Activated T-cell treated with anti-CD3 and anti-CD28 coated beads, Interleukin-2, amount 50 U/mL, for 72 hours (primary cell): ENCODE measurements at places on chromosomes 11 and 22. TPM values are rescaled to one million over a fixed set of nuclear protein-coding genes. Genes with fewer than 3 reads are reported as not detected.
A peak's percentile ranks its signal among the peaks of the same experiment; 100 is the strongest.

DNA sequence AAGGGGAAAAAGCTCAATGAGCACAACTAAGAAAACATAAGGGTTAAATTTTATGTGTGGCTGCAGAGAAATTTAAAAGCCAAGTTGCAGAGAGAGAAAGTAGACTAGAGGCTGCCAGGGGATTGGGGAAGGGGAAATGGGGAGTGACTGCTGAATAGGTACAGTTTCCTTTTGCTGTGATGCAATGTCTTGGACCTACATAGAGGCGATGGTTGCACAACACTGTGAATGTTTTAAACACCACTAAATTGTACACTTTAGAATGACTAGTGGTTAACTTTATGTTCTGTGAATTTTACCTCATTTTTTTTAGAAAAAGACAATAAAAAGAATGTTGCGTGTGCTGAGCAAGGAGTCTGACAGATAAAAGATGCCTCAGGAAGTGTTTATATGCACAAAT lies 36.5 kb downstream of the TENM4 start:
- H3K27ac ChIP-seq, result no peak overlapping the region
- no peak for DNase-seq

DNA sequence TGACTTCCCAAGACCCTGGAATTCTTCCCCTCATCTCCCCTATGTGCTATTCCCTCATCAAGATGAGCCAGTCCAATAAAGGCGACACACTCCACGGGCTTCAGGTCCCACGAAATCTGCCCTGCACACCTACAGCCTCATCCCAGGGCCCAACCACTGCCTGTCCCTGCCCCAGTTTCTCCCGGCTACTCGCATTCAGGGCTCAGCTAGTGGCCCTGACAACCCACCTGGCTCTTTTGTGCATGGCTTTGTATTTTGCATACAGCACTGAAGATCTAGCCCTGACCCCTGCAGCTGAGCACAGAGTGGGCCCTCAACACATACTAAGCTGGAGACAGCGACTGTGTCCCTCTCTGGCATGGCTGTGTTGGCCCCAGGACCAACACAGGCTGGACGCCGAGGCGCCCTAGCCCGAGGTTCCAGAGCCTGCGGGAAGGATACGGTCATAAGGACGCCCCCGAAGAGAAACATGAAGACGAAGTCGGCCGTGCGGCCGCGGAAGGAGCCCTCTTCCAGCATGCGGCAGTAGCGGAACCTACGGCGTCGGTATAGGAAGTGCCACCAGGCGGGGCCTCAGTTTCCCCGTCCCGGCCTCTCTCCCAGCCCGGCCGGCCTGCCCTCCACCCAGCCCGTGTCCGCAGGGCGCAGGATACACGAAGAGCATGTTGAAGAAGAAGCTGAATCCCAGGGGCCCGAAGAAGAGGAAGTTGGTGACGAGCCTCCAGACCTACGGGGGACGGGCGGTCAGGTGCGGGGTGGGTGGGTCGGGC lies 710 bp downstream of the DERL3 start:
- peaks cover 24% of the 10 kb centered on the region for H3K4me1 ChIP-seq
- peak overlapping the region; percentile 98 for H3K4me3 ChIP-seq
- H3K36me3 ChIP-seq, result peaks cover 3% of the 10 kb centered on the region
- peak overlapping the region; percentile 94 for H3K27ac ChIP-seq
- DNase-seq, result peak; percentile 19

DNA sequence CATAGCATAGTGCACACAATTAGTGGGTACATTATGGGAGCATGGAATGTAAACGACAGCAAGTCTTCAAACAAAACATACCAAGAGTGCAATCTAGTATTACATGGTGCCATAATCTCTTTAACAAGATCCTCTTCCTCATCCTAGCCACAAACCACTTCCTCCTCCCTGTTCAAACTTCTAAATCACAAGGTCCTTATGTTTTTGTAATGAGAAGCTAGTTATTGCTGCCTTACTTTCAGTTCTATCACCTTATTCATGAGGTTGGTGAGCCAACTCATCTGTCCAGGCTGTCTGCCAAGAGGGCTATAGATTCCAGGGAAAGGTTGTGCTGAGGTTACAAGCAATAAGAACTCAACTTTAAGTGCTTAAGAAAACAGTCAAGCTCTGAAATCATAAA lies 195.4 kb upstream of the ARHGAP20 start:
- H3K4me1 ChIP-seq, result peaks cover 20% of the 10 kb centered on the region
- H3K27ac ChIP-seq, result peak overlapping the region; percentile 34
- H3K27me3 ChIP-seq, result no peaks in the 10 kb centered on the region
- no peak for DNase-seq

DNA sequence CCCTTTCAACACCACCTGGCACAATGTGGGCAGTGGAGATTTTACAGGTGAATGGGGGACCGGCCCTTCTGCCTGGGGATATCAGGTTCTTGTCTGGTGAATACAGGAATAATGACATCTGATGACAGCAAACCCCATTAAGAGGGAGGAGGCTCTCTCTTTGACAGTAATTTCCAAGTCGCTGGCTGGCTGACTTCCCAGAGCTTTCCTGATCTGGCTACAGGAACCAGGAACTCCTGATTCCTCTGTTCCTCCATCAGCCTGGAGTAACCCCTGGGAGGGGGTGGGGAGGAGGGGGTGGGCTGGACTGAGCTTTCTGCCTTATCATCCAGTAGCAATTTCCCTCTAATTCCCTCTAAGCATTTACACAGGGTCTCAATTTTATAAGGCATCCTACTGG lies 3.7 kb upstream of the MIEF1 start:
- no peak overlapping the region for H3K27ac ChIP-seq
- no peak for DNase-seq
- H3K4me3 ChIP-seq, result no peak overlapping the region
- no peaks in the 10 kb centered on the region for H3K27me3 ChIP-seq
- H3K4me1 ChIP-seq, result peaks cover 30% of the 10 kb centered on the region

DNA sequence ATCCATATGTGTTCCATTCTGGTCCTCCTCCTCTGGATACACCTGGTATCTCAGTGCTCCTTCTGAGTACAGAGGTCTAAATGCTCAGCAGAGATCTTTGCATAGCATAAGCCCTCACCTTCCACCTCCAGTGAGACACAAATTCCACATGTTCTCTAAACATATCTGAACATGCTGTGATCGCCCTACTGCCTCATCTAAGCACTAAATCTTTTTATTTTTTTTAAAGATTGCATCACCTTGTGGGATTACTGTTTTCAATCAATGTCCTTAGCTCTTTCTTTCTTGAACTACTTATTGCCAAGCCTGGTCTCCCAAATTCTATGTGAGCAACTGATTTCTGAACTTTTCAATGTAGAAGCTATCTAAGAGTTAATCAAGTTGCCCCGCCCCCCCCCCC lies 113.4 kb downstream of the TRPC6 start:
- H3K27me3 ChIP-seq, result no peaks in the 10 kb centered on the region
- no peaks in the 10 kb centered on the region for H3K4me1 ChIP-seq
- H3K36me3 ChIP-seq, result no peaks in the 10 kb centered on the region
- no peak for DNase-seq

Gene CDC42EP1
- total RNA-seq, result 4.6 TPM

DNA sequence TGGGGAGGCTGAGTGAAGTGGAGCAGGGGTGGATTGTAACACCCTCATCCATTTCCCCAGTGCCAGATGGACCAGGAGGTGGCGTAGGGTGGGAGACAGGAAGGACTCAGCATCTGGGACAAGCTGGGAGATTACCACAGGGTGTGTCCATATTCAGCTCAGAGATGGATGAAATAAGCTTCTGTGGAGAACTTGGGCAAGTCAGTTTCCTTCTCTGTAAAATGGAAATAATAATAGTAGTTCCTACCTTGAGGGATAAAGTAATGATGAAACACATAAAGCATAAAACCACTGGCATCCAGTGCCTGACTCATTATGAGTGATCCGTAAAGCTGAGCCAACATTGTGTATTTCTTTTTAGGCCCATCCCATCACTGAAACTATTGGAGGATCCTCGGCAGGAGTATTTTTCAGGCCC lies 607 bp upstream of the ROBO4 start:
- H3K4me3 ChIP-seq, result no peak overlapping the region
- DNase-seq, result no peak
- no peaks in the 10 kb centered on the region for H3K36me3 ChIP-seq
- peaks cover 25% of the 10 kb centered on the region for H3K27me3 ChIP-seq
- no peak overlapping the region for H3K27ac ChIP-seq

- no peaks in the 10 kb centered on the region for H3K36me3 ChIP-seq
- no peak overlapping the region for H3K27ac ChIP-seq
- no peak overlapping the region for H3K4me3 ChIP-seq
- H3K4me1 ChIP-seq, result peaks cover 5% of the 10 kb centered on the region
- peak; percentile 45 for DNase-seq
- peaks cover 31% of the 10 kb centered on the region for H3K27me3 ChIP-seq
These were observed 614 bp upstream of the ASCL2 start for GRCh38 chr11:2271077-2271326.

GRCh38 chr11:126135235-126136176 lies 72.8 kb upstream of the CDON start:
- no peak overlapping the region for H3K27ac ChIP-seq
- no peak overlapping the region for H3K4me3 ChIP-seq
- no peaks in the 10 kb centered on the region for H3K4me1 ChIP-seq

GRCh38 chr11:43693731-43694130 lies 13.2 kb downstream of the HSD17B12 start:
- H3K36me3 ChIP-seq, result peaks cover 1% of the 10 kb centered on the region
- H3K4me1 ChIP-seq, result peaks cover 13% of the 10 kb centered on the region
- H3K4me3 ChIP-seq, result no peak overlapping the region
- H3K27ac ChIP-seq, result no peak overlapping the region

DNA sequence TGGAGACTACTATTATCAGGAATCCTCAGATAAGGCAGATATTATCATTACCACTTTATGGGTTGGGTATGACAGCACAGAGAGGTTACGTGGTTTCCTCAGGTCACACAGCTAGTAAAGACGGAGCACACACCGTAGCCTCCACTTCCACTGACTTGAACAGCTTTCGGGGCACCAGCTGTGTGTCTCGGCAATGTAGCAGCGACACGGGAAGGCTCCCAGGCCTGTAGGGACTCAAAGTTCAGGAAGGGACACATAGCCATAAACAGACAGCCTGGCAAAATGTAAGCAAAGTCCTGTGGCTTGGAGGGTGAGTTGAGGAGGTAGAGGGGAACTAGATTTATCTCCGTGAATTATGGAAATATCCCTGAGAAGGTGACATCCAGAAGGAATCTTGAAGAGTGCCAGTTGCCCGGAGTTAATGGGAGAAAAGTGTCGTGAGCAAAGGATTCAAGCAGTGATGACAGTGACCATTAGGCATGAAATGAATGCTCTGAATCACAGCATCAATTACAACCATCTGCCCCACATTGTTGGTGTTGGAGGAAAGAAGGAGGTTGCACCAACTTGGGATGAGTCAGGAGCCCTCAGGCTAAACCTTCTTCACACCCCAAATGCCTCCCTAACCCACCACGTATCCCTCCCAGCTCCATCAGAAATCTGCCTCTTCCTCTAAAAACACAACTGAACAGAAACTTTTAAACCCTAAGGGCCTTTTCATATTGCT lies 106.7 kb upstream of the ASPHD2 start:
- no peak overlapping the region for H3K4me3 ChIP-seq
- H3K27ac ChIP-seq, result no peak overlapping the region
- no peak for DNase-seq
- H3K4me1 ChIP-seq, result no peaks in the 10 kb centered on the region
- H3K36me3 ChIP-seq, result no peaks in the 10 kb centered on the region

- no peak for DNase-seq
- H3K27me3 ChIP-seq, result no peaks in the 10 kb centered on the region
- no peak overlapping the region for H3K27ac ChIP-seq
- no peak overlapping the region for H3K4me3 ChIP-seq
- no peaks in the 10 kb centered on the region for H3K4me1 ChIP-seq
These were observed 28.9 kb downstream of the AP1B1 start for GRCh38 chr22:29359469-29359868.

DNA sequence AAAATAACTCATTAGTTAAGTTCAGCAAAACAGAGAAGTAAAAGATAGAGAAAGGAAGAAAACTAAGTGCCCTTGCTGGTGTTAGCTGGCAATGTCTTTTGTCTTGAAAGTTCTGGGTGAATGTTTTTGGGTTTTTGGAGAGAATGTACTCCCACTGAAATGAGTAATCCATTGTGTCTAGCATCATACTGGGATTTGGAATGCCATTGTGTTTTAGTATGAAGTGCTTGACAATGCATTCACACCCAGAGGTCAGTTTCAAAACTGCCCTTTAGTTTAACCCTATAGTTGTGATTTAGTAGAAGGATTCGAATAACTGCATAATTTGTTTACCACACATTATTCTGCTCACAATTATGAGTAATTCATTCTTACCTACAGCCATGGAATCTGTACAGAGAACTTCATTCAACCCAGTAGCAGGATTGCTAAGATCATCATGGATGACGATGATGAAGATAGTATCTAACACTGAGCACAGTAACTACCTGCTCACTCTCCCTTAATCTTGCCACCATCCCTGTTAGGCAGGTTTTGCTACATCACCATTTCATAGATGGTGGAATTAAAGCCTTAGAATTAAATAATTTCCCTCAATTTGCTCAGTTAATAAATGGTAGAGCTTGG lies 33.9 kb downstream of the MAML2 start:
- H3K27ac ChIP-seq, result no peak overlapping the region
- peaks cover 3% of the 10 kb centered on the region for H3K36me3 ChIP-seq
- no peak for DNase-seq
- peaks cover 82% of the 10 kb centered on the region for H3K4me1 ChIP-seq
- H3K27me3 ChIP-seq, result no peaks in the 10 kb centered on the region

Gene NPAS4
- total RNA-seq, result not detected

Gene FOLR2
- not detected for total RNA-seq
